DMS79 (cell line): ENCODE measurements at places on chromosomes 4 and X.

- DNase-seq: no peak
Measured at GRCh38 chr4:144709159-144709558, 63.2 kb downstream of the HHIP start.

DNA sequence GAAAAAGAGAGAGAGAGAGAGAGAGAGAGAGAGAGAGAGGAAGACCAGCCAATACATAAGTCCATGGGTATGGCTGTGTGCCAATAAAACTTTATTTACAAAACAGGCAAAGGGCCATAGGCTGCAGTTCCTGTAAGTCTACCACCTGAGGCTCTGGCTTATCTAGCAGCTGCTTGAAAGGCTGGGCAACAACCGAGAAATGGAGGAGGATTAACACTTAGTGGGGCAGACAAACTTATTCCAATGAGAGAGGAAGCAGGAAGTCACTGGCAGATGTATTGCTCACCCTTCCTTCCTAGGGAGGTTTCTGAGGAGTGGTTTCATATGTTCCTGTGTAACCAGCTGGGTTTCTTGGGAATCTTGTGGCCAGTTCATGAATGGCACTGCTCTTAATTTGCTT, 4.7 kb upstream of the GPR143 start:
- DNase-seq: no peak

- DNase-seq: no peak
Measured at GRCh38 chr4:56496241-56496640, 9.3 kb upstream of the ARL9 start.

- DNase-seq: no peak
Measured at GRCh38 chr4:56409511-56410090, 22.3 kb upstream of the AASDH start.
